ENCODE measurements at places on chromosomes 3 and 15.

DNA sequence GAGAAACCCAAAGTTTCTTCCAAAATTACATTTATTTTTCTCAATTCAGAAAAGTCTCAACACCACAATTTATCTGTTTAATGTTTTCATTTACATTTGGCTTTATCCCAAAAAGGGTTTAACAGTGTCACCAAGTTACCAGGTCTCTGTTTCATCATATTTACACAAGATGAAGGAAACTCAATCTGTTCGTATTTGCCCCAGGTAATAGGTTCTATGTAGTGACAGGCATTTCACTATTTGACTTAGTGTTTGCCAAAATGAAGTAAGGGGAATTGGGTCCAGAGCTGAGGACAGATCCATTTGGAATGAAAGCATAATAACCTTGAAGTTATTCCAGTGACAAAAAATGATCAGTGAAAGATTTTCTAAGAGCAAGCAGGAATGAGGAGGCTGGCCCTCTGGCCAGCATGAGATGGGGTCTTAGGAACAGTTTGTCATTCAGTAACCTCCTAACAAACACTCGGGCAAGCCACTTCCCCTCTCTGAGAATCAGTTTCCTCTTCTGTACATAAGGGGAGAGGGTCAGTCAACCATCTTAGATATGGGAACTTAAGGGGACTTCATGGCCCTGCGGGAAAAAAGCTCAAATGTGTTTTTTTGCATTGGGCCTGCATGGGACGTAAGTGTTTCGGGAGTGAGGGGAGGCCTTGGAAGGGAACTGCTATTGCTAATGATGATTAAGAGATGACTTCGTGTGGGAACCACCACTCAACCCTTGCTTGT, 31.8 kb downstream of the UMPS start:
- no peak for DNase-seq
- H3K4me3 ChIP-seq = no peak overlapping the region
- H3K27me3 ChIP-seq = no peaks in the 10 kb centered on the region
- peaks cover 13% of the 10 kb centered on the region for H3K36me3 ChIP-seq
- no peaks in the 10 kb centered on the region for H3K4me1 ChIP-seq

DNA sequence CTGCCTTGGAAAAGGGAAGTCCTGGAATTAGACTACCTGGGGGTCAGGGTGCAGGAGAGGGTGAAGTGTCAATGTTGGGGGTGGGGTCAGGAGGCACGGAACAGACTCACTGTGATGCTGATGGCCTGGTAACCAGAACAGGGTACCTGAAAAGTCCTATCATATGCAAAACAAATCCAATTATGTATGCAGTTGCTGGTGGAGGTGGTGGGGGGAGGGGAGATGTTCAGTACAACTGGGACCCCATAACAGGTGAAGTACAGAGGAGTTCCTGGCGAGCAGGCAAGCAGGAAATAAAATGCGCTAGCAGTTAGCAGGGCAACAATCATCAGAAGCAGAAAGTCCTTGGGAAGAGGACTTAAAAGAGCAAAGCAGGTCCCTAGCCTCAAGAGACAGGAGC, 4.2 kb upstream of the KATNBL1 start:
- no peak overlapping the region for H3K27ac ChIP-seq
- H3K27me3 ChIP-seq = no peaks in the 10 kb centered on the region
- no peaks in the 10 kb centered on the region for H3K36me3 ChIP-seq
- H3K4me3 ChIP-seq = no peak overlapping the region
- no peaks in the 10 kb centered on the region for H3K4me1 ChIP-seq

DNA sequence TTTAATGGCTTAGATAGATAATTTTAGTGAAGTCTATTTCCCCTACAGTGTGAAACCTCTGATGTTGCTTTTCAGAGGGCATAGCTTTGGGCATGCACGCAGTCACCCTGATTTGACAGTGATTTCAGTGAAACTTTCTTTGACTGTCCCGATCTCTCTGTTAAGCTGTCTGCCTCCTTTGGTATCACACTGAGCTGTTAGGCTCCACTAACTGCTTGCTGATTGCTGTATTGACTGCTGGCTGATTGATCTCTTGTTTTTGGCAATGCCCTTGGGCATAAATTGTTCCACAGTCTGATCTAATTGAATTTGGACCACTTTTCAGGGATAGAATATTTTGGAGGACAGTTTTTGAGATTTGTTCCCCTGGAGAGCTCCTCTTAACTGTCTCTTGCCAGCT, 68.5 kb upstream of the CCDC54 start:
- H3K4me3 ChIP-seq = no peak overlapping the region
- no peaks in the 10 kb centered on the region for H3K36me3 ChIP-seq
- no peaks in the 10 kb centered on the region for H3K27me3 ChIP-seq
- H3K4me1 ChIP-seq = no peaks in the 10 kb centered on the region
- no peak for DNase-seq
- no peak overlapping the region for H3K27ac ChIP-seq

DNA sequence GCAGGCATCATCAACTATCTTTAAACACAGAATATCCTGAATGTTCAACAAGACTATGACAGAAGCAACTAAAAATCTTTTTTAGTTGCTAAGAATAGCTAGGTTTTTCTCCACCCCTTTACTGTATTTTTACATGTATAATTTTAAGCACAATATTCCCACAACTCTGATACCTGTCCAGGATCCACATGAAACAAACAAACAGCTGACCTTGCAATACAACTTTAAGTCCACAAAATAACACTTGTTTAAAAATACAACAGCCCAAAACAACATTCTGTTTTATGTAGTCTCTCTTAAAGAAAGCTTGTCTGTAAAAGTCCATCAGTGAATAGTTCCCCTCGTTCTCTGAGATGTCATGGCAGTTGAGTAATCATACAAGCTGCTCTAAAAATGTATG, 41.1 kb downstream of the IFT57 start:
- H3K27me3 ChIP-seq = no peaks in the 10 kb centered on the region
- no peaks in the 10 kb centered on the region for H3K4me1 ChIP-seq
- H3K36me3 ChIP-seq = no peaks in the 10 kb centered on the region
- no peak overlapping the region for H3K4me3 ChIP-seq
- no peak overlapping the region for H3K27ac ChIP-seq
- DNase-seq = no peak

DNA sequence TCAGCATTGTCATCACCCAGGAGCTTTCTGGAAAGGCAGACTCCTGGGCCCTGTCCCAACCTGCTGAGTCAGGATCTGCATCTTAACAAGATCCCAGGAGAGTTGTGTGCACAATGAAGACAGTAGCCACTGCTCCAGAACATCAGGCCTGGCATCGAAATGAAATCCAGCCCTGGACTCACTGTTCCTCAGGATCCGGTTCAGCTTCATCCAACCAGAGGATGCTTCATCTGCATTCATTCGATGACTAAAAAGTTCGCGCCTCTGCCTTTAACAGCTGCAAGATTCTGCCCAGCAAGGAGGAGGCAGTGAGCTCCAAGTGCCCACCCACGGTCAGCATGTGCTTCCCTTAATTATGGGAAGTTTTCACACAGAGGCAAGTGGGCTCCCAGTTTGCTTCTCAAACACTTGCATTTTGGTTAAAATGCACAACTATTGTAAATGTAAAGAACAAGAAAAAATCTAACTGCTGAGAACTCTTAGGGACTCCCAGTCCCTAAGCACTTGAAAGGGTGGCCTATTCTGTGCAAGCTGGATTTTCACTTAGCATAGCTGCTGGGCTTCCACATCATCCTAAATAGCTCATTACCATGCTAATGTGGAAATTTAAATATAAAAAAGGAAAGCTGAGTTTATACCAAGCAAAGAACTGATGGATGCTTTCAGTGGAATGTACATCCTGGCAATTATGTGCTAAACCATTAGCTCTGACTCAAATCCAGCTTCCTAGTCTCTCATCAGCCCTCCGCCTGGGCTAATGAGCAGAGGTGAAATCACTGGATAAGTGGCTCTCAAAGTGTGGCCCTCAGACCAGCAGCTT, 25.5 kb upstream of the ESYT3 start:
- H3K36me3 ChIP-seq = no peaks in the 10 kb centered on the region
- no peaks in the 10 kb centered on the region for H3K4me1 ChIP-seq
- no peak overlapping the region for H3K27ac ChIP-seq
- peak; percentile 7 for DNase-seq
- H3K4me3 ChIP-seq = no peak overlapping the region

DNA sequence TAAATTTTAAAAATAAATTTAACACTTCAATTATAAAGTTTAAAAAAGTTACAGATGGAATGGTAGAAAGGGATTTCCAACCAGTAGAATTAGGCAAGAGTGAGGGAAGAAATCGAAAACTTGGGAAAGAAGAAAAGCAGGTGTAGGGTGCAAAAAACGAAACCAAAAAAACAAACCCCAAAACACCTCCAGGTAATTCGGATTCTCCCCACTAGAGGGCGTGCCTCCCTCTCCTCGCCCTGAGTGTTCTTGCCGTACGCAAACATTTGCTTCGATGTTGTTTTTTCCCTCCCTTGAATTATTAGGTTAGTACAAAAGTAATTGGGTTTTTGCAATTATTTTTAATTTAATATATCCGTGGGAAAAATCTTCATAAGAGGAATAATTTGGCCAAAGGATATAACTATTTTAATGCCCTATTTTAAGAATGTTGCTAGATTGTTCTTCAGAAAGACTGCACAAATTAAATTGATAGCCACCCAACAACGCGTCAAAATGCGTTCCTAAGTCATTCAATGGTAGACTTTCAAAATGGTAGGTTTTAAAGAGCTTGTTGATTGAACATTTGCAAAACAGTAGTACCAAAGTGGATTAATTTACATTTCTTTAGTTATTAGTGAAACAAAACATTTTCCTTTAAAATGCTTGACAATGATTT, 63.7 kb downstream of the SLC30A4 start:
- H3K27me3 ChIP-seq = no peaks in the 10 kb centered on the region
- H3K27ac ChIP-seq = no peak overlapping the region
- H3K36me3 ChIP-seq = no peaks in the 10 kb centered on the region

DNA sequence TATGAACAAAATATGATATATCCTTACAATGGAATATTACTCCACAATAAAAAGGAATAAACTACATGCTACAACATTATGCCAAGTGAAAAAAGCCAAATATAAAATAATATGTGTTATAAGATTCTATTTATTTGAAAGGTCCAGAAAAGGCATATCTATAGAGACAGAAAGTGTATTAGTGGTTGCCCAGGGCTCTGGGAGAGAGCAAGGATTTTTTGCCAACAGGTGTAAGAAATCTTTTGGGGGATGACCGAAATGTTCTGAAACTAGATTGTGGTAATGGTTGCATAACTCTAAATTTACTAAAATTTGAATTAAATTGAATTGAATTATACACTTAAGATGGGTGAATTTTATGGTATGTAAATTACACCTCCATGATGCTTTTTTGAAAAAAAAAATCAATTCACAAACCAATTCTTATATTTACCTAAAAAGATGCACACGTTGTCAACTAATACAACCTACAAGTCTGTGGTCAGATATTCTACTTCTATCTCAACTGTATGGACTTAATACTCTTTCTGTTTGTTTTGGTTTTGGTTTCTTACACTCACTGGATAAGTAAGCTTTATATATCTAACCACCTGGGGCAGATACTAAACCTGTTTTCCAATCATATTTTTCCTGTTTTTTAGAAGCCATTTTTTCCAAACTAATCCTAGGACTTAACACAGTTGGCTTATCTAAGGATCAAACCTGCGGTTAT, 75.8 kb downstream of the FBN1 start:
- no peak for DNase-seq
- H3K4me1 ChIP-seq = peaks cover 3% of the 10 kb centered on the region
- H3K27ac ChIP-seq = no peak overlapping the region
- no peaks in the 10 kb centered on the region for H3K36me3 ChIP-seq
- H3K4me3 ChIP-seq = no peak overlapping the region

DNA sequence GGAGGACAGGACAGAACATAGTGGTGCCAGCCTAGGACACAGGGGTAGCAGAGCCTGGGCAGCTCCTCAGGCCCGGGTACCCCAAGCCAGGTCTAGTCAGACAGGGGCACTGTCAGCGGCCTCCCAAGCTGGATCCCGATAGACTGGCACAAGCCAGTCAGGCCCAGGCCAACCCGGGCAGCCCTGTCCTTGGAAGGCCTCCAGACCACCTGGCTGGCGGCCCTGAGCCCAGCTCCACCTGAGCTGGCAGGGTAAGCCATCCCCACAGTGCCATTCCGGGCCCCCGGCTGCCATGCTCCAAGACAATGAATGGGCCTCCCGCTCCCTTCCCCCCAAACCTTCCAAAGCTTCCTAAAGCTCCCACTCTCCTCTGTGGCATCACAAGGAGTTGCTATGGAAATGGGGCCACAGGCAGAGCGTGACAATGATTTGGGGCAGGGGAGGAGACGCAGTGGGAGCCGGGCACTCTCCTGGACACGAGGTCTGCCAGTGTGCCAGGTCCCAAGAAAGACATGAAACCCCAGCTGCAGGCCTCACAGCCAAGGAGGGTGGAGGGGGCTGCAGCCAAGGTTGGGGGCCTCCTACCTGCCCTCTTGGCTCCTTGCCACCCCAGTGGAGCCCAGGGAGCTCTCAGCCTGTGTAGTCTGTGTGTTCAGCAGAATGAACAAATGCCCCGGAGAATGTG, 165.6 kb upstream of the LINGO1 start:
- H3K27ac ChIP-seq = no peak overlapping the region
- DNase-seq = no peak
- no peaks in the 10 kb centered on the region for H3K27me3 ChIP-seq
- no peaks in the 10 kb centered on the region for H3K4me1 ChIP-seq
- no peak overlapping the region for H3K4me3 ChIP-seq

DNA sequence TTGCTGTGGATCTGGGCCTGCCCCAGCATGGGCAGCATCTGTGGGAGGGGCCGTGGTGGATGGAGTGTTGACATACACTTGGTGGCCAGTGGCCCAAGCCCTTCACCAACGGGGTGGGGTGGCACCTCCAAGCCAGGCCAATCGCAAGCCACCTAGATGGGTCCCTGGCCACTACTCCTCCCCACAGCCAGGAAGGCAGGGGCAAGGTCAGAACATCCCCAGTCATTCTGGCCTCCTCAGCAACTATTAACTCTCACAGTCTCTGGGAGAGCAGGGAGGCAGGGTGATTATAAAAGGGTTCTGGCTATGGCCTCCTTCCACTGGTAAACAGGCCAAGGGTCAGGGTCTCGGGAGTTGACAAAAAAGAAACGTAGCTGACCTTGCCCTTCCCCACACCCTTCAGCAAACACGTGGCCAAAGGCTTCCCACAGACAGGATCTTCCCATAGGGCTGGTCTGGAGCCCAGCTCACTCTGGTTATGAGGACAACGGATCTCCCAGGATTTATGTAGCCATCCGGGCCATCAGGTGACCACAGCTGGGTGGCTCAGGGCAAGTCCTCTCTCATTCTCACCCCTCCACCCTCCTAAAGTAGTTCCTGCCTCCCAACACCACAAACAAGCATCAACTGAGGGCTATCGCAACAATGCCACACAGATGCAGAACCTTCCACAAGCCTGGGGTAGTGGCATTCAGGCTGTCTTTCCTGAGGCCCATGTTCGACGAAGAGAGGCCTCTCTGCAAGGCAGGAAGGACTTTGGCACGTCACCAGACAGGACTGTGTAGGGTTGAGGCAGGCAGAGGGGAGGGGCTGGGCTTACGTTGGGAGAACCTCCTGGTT, 18.9 kb downstream of the TLE3 start:
- no peak overlapping the region for H3K4me3 ChIP-seq
- H3K27ac ChIP-seq = no peak overlapping the region
- H3K36me3 ChIP-seq = peaks cover 6% of the 10 kb centered on the region
- H3K27me3 ChIP-seq = no peaks in the 10 kb centered on the region
- no peaks in the 10 kb centered on the region for H3K4me1 ChIP-seq
- no peak for DNase-seq

Measured in aorta (tissue), 5 donors.